ENCODE measurements at places on chromosomes 2 and 18. TPM values are rescaled to one million over a fixed set of nuclear protein-coding genes. Genes with fewer than 3 reads are reported as not detected.

Gene FZD7
- total RNA-seq = 13.6 TPM

Gene CNOT9
- total RNA-seq = 30.9 TPM

Gene FBXO15
- 0.81 TPM for total RNA-seq

Gene MAP3K19
- not detected for total RNA-seq

- H3K27ac ChIP-seq = no peak overlapping the region
- H3K4me1 ChIP-seq = peaks cover 8% of the 10 kb centered on the region
- peak; percentile 77 for DNase-seq
- H3K27me3 ChIP-seq = no peaks in the 10 kb centered on the region
- H3K4me3 ChIP-seq = no peak overlapping the region
- peaks cover 11% of the 10 kb centered on the region for H3K36me3 ChIP-seq
These were observed 8.8 kb downstream of the PRLH start for GRCh38 chr2:237574894-237575868.

GRCh38 chr2:29697181-29697580 lies 224.2 kb downstream of the ALK start:
- no peak overlapping the region for H3K27ac ChIP-seq
- no peaks in the 10 kb centered on the region for H3K36me3 ChIP-seq

DNA sequence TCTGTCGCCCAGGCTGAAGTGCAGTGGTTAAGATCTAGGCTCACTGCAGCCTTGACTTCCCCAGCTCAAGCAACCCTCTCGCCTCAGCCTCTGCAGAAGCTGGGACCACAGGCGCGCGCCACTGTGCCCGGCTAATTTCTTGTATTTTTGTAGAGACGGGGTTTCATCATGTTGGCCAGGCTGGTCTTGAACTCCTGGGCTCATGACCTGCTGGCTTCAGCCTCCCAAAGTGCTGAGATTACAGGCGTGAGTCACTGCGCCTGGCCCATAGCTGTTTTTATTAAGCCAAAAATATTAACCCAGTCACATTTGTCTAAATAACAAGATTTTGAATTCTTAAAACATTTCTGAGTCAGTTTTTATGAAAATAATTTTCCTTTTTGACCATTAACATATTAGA lies 6.3 kb upstream of the SFT2D3 start:
- H3K4me1 ChIP-seq = no peaks in the 10 kb centered on the region
- no peak overlapping the region for H3K27ac ChIP-seq
- DNase-seq = no peak
- no peak overlapping the region for H3K4me3 ChIP-seq

DNA sequence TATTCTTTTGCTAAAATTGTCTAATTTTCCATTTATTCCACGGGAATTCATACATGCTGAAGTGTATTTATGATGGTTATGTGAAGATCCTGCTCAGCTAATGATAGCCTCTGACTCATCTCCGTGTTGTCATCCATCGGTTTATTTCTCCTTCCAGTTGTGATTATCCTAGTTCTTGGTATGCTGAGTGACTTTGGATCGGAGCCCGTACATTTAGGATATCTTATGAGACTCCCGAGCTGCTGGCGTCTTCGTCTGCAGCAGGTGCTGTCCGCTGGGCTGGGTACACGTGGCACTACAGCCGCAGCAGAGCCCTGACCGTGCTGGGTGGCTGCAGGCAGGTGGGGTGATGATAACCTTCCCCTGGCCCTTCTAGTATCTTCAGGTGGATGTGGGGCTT lies 40.1 kb upstream of the GALR1 start:
- no peaks in the 10 kb centered on the region for H3K27me3 ChIP-seq
- H3K27ac ChIP-seq = peak overlapping the region; percentile 71
- H3K4me3 ChIP-seq = no peak overlapping the region
- H3K36me3 ChIP-seq = no peaks in the 10 kb centered on the region

- no peaks in the 10 kb centered on the region for H3K27me3 ChIP-seq
- H3K27ac ChIP-seq = no peak overlapping the region
- no peaks in the 10 kb centered on the region for H3K4me1 ChIP-seq
- no peak overlapping the region for H3K4me3 ChIP-seq
These were observed 97.1 kb downstream of the COL5A2 start for GRCh38 chr2:189082376-189082975.

Measured in upper lobe of right lung (tissue), 1 donor.